Hypothalamus (tissue), 51 donors: ENCODE measurements at places on chromosomes 13 and 19.
A peak's percentile ranks its signal among the peaks of the same experiment; 100 is the strongest.

DNA sequence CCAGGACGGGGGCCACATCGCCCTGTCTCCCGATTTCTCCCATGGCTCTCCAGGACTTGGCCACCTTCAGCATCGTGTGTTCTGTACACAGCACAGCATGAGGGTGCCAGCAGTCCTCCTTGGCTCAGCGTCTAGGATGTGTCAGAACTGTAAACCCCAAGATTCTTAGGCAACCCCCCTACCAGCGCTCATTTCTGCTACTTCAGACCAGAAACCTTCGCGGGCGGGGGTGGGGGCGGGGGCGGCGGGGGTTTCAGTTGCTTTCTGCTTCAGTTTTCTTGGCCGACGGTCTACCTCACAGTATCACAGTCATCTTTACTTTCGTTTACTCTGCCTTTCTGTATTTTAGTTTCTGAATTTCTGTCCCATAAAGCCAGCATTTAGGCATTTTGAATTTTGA is 82.4 kb downstream of the GGACT start:
- DNase-seq = no peak

DNA sequence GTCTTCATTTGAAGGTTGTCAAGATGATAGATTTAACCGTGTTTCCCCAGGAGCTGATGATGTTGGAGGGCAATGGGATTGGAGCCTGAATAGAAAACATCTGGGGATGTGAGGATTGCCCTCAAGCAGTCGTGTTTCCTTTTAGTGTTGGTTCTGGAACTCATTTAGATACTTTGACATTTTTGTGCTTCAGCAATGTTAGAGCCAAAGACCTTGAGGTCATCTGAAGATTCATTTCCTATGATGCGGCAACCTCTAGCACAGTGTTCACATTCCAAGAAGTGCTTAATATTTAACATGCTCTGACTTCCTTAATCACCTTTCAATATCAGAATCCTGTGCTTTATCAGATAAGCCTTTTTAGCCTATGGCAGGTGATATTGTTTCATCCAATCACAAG is 82.7 kb downstream of the SLC10A2 start:
- no peak for DNase-seq

GRCh38 chr19:2251106-2252054 is 2.3 kb downstream of the AMH start:
- no peak for DNase-seq

DNA sequence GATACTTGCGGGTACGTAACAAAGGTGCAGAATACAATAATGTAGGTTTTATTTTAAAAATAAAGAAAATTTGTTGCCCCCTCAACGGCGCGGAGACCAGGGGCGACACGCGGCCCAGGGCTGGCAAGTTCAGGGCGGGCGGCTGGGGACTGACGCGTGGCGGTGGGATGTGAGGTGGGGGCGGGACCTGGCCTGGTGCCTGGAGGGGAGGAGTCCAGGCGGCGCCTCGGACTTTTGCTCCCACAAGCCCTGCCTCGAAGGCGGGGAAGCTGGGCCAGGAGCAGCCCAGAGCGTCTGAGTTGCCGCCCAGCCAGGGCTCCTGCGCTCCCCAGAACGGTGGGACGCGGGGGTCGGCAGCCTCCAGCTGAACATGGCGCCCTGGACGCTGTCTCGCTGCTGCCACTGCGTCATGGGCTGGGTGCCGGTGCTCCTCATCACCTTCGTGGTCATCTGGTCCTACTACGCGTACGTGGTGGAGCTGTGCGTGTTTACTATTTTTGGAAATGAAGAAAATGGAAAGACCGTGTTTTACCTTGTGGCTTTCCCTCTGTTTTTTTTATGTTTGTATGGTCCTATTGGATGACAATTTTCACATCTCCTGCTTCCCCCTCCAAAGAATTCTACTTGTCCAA is 1122.8 kb upstream of the ATXN8OS start:
- DNase-seq = no peak

- DNase-seq = no peak
Measured at GRCh38 chr19:41325947-41326706, 16.2 kb downstream of the CCDC97 start.

DNA sequence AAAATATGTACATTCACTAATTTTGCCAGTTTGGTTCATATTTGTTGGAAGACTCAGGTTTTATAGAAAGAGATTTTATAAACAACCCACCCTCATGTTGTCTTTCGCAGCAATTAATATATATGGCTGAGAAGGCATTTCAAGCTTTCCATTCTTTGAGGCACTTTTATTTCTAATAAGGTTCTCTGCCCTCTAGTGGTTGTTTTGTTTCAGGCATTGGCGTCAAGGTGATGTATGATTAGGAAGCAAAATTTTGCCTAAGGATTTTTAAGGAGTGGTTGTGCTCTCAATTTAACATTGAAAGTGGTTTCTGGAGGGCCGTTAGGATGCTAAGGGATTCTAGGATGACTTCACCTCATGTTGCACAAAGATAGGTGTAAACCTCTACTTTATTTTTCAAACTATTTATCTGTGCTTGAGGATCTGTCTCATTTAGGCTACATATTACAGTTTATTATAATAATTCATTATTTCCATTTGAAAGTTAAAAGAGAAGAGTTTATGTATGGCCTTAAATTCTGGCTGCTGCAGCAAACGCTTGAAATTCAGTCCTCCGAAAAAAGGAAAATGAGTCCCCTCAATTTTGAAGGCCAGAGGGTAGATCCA is 35.9 kb downstream of the OXGR1 start:
- peak; percentile 0 for DNase-seq

GRCh38 chr19:40155749-40156265 is 35.4 kb upstream of the MAP3K10 start:
- DNase-seq = no peak

- no peak for DNase-seq
Measured at GRCh38 chr19:49116544-49116943, 2.4 kb downstream of the LIN7B start.

- DNase-seq = no peak
Measured at GRCh38 chr19:38695317-38695683, 47.9 kb downstream of the ACTN4 start.

- DNase-seq = no peak
Measured at GRCh38 chr13:101903890-101904289, 451.4 kb downstream of the ITGBL1 start.

DNA sequence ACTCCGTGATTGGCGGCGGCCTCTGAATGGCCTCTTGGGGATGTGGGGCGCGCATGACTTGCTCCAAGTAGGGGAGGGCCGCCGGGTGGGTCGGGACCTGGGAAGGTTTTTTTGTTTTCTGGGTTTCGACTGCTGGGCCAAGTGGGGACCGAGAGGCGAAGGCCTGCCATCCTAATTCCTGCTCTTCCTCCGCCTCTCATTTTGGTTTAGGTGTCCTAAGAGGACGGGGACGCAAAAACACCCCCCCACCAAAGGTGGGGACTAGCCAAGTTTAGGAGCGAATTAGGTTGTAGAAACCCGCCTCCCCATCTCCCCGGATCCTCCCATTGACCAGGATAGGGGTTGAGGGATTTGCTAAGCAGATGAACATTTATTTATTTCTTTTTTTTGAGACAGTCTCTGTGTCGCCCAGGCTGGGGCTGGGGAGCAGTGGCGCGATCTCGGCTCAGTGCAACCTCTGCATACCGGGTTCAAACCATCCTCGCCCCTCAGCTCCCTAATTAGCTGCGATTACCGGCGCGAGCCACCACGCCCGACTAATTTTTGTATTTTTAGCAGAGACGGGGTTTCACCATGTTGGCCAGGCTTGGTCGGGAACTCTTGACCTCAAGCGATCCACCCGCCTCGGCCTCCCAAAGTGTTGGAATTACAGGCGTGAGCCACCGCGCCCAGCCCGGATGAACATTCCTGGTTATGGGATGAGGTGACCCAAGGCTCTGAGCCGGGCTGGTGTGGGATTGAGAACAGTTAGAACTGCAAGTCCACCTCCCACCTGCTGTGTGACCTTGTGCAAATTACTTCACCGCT is 838 bp downstream of the PPP2R1A start:
- no peak for DNase-seq

DNA sequence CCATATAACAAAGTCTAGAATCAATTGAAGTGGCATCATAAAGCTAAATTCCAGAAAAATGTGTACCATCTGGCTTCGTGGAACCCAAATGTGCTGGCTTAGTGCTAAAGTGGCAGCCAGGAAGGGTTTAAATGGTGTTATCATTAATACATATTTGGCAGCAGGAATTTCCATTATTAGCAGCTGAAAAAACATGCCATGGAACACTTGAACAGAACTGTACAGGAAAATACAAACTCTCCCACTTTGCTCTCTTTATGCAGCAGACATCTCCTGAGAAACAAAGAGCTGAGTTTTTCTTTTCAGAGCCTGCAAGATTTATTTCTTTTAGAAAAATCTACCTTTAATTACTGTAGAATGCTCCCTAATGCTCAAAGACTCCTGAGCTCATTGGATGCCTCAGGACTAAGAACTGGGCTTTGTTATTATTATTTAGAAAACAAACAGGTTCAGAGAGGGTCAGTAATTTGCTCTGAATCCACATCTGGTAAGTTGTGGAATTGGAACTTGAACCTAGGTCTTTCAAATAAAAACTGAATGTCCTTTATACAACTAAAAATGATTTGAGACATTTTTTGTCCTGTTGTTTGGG is 179.0 kb downstream of the LACC1 start:
- DNase-seq = no peak

DNA sequence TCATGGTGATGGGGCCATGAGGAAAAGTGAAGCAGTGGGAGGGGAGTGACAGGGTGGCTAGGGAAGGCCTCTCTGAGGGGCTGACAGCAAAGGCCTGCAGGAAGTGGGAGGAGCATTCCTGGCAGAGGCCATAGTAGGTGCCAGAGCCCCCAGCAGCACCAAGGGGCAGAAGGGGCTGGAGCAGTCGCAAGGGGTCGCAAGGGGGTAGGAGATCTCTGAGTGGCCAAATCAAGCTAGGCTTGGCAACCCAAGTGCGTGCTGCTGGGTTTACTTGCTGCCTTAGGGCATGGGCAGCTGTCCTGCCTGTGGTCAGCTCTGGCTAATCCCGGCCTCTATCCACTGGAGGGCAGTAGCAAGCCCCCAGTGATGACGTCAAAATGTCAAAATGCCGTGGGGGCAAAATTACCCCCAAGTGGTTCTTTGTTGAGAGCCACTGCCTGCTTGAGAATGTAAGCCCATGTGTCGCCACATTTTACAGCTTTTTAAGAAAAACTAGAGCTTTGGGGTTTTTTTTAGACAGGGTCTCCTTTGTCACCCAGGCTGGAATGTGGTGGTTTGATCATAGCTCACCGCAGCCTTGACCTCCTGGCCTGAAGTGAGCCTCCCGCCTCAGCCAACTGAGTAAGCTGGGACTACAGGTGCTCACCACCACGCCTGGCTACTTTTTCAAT is 11.8 kb downstream of the CCDC97 start:
- DNase-seq = no peak

DNA sequence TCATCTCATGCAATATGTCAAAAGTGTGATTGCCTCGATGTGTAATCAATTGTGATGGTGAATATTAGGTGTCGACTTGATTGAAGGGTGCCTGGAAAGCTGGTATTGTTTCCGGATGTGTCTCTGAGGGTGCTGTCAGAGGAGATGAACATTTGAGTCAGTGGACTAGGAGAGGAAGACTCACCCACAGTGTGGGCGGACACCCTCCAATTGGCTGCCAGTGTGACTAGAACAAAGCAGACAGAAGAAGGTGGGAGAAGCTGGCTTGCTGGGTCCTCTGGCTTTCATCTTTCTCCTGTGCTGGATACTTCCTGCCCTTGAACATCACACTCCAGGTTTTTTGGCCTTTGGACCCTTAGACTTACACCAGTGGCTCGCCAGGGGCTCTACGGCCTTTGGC is 15.5 kb upstream of the CABP5 start:
- no peak for DNase-seq

DNA sequence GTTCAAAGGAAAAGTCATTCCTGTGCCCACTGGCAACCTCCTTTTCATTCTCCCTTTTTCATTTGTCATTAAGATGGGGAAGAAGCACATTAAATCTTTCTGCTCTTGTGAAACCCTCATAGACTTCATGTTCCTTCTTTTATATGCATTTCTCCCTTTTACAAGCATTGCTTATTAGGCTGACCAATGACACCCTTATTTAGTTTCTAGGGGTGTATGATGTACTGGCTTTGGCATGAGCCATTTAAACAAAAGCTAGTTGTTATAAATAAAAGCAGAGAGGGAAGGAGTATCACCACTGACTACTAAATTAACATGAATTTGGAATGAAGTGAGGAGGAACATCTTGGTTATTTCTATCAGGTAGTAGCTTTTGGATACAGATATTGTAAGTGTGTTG is 68.2 kb upstream of the PCDH9 start:
- DNase-seq = no peak

DNA sequence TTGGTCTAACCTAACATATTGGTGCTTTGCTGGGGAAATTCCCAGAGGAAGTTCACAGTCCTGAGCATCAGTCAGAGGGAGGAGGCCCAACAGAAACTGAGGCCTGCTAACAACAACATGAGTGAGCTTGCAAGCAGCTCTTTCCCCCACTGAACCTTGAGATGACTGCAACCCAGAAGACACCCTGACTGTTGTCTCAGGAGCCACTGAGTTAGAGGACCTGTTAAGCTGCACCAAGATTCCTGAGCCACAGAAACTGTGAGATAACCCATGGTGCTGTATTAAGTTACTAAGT is 193.2 kb upstream of the UBL3 start:
- no peak for DNase-seq

DNA sequence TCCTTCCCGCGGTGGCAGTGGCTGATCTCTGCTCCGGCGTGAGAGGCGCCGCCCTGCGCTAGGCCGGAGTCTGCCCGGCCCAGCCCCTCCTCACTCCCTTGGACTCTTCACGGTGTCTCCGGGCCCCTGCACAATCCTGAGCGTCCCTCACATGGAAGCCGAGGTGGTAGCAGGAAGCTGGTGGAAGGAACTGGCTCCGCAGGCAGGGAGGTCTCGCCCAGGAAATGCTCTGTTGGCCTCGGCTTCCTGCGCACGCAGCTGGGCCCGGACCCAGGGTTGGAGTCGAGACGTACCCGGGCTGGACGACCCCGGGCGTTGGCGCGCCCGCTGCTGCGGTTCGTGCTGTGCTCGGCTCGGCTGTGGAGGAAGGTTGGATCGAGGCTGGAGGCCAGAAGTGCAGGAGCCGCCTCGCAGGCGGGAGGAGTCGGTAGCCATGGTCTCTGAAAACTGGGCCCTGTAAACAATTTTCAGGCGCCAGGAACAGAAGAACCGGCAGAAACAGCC is 46.3 kb downstream of the ZNF724 start:
- peak; percentile 2 for DNase-seq

- DNase-seq = no peak
Measured at GRCh38 chr19:29834991-29835846, 23.4 kb downstream of the CCNE1 start.

DNA sequence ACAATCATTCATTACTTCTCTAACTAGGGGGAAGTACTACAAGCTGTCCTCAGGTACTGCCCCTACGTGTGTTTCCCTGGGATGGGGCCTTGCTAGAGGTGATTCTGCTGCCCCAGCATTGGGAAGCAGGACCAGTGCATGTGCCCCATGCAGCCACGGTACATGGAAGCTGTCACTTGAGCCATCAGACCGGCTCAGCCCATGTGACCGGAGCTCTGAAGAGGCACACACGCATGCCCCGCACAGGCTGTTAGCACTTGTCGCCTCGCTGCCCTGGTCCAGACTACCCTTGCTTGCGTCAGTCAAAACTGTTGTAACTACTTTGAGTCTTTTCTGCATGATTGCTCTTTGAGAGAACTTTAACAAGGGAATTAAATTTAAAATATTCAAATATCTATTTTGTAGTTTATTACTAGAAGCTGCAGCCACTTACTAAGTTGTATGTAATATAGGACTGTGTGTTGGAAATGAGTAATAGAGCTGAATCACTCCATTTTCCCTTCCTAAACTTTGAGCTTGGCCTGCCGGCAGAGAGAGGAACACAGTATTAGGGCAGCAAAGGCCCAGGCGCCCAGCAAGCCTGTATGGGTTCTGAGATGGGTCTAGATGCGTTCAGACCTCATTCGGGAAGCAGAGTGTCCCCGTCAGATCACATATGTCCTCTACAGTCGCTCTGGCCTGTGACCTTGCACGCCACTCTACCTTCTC is 42.2 kb downstream of the DHRS12 start:
- DNase-seq = no peak
